HCT116 (cell line): ENCODE measurements at places on chromosomes 6 and 20. TPM values are rescaled to one million over a fixed set of nuclear protein-coding genes. Genes with fewer than 3 reads are reported as not detected.

The ETV7 gene
- total RNA-seq: 1.0 TPM

The ZNF334 gene
- not detected for total RNA-seq

The SLC22A16 gene
- total RNA-seq: not detected

The FERMT1 gene
- 34.9 TPM for total RNA-seq

The TFAP2A gene
- total RNA-seq: 24.3 TPM

The CDYL gene
- total RNA-seq: 42.6 TPM

The CLVS2 gene
- total RNA-seq: not detected

The TINAG gene
- not detected for total RNA-seq

The PDE7B gene
- 0.61 TPM for total RNA-seq

The THBD gene
- total RNA-seq: 0.39 TPM

The GPR63 gene
- 3.5 TPM for total RNA-seq

The SEMG2 gene
- not detected for total RNA-seq

The PTPN1 gene
- 47.5 TPM for total RNA-seq

The GUCA1A gene
- total RNA-seq: not detected

The TRDN gene
- not detected for total RNA-seq

The CLPSL2 gene
- 1.7 TPM for total RNA-seq

The ZNF133 gene
- 9.3 TPM for total RNA-seq

The NOX3 gene
- total RNA-seq: not detected

The NKAIN4 gene
- not detected for total RNA-seq

The KHDC1L gene
- 5.4 TPM for total RNA-seq

The TBXT gene
- total RNA-seq: not detected

The HSPA12B gene
- total RNA-seq: not detected

The SMLR1 gene
- total RNA-seq: not detected

The PROKR2 gene
- not detected for total RNA-seq
